ENCODE measurements at places on chromosomes 12 and 14. TPM values are rescaled to one million over a fixed set of nuclear protein-coding genes. Genes with fewer than 3 reads are reported as not detected.

Gene RHEBL1
- total RNA-seq, result 0.95 TPM

Gene WASHC4
- 55.8 TPM for total RNA-seq

- no peaks in the 10 kb centered on the region for H3K27me3 ChIP-seq
- no peaks in the 10 kb centered on the region for H3K36me3 ChIP-seq
- no peak overlapping the region for H3K27ac ChIP-seq
- H3K4me1 ChIP-seq, result peaks cover 20% of the 10 kb centered on the region
- DNase-seq, result no peak
These were observed 29.5 kb upstream of the OSBPL8 start for GRCh38 chr12:76588881-76589565.

DNA sequence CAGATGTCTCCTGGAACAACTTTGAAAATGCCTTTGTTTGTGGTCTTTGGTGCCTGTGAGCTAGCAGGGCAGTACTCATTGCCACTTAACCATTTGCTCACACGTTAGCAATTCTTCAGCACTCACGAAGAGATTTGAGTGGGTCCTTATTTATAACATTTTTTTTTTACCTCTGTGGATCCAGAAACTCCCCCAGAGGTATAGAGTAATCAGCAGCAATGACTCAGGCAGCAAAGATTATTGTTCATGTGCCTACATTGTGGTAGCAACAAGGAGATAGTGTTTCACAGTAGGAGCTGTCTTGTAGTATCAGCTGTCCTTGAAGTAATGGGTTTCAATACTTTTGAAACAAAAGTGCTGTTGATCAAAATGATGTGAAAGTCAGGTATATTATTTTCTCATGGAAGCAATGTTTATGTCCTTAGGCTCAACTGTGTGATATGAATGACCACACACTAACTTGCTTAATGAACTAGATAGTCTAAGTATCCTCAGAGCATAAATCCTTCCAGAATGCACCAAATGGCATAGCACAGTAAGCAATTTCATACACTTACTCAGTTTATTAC, 304.1 kb downstream of the EGLN3 start:
- DNase-seq, result no peak
- no peak overlapping the region for H3K4me3 ChIP-seq
- H3K4me1 ChIP-seq, result peaks cover 13% of the 10 kb centered on the region
- peaks cover 2% of the 10 kb centered on the region for H3K36me3 ChIP-seq

DNA sequence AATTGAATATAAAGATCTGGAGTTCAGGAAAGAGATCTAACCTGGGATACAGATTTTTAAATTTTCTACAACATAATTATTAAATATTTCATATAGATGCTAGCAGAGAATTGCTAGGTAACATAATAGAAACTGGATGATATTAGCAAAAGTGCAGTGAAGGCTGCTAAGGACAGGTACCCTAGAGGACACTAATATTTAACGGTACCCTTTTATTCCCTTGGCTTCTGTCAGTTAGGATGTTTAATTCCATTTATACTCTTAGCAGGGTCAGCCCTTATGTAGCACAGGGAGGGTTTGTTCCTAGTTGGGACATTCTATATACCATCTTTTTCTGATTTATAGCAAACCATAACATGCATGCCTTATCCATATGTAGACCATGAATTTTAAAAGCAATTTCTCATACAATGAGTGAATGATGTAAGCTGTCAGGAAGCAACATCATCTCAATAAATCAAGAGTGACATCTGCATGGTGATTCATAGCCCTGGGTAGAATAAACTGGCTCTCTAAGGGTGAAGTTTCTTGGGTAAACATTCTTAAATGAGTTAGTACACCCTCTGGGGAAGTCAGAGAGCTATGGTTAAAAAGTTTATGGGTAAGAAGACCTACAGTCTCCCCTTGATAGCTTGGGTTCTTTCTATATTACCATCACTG, 404.4 kb upstream of the MGAT4C start:
- DNase-seq, result no peak
- H3K27ac ChIP-seq, result no peak overlapping the region
- no peaks in the 10 kb centered on the region for H3K36me3 ChIP-seq
- no peak overlapping the region for H3K4me3 ChIP-seq
- no peaks in the 10 kb centered on the region for H3K27me3 ChIP-seq

DNA sequence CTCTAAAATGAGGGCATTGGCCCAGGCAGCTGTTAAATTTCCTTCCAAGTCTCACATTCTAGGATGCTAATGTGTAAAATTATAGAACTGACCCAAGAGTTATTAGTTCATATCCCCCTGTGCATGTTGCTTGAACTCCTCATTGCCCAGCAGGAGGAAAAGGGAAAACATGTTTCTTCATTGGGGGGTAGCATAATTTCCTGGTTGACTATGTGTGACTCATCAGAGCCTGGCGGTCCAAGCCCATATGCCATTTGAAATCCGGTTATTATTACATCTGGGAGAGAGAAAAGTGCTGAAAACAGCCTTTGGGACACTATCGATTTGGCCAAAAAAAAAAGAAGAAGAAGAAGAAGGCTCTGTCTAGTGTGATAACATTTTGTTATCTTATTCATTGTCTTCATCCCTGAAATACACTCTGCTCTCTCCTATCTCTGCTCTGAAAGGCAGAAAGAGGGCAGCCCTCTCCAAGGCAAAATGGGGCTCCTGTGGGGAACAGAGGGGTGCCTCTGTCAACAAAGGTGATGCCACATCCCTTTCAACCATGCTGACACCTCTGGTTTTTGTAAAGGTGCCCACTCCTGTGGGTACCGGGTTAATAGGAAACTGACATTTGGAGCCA, 114.2 kb downstream of the DAD1 start:
- H3K36me3 ChIP-seq, result no peaks in the 10 kb centered on the region
- H3K4me3 ChIP-seq, result no peak overlapping the region
- H3K27me3 ChIP-seq, result no peaks in the 10 kb centered on the region
- H3K4me1 ChIP-seq, result peaks cover 75% of the 10 kb centered on the region

GRCh38 chr14:68349900-68350629, 442.8 kb downstream of the ZFP36L1 start:
- no peaks in the 10 kb centered on the region for H3K27me3 ChIP-seq
- no peaks in the 10 kb centered on the region for H3K36me3 ChIP-seq
- peaks cover 15% of the 10 kb centered on the region for H3K4me1 ChIP-seq
- H3K27ac ChIP-seq, result peak overlapping the region; percentile 37
- no peak for DNase-seq
- H3K4me3 ChIP-seq, result no peak overlapping the region

DNA sequence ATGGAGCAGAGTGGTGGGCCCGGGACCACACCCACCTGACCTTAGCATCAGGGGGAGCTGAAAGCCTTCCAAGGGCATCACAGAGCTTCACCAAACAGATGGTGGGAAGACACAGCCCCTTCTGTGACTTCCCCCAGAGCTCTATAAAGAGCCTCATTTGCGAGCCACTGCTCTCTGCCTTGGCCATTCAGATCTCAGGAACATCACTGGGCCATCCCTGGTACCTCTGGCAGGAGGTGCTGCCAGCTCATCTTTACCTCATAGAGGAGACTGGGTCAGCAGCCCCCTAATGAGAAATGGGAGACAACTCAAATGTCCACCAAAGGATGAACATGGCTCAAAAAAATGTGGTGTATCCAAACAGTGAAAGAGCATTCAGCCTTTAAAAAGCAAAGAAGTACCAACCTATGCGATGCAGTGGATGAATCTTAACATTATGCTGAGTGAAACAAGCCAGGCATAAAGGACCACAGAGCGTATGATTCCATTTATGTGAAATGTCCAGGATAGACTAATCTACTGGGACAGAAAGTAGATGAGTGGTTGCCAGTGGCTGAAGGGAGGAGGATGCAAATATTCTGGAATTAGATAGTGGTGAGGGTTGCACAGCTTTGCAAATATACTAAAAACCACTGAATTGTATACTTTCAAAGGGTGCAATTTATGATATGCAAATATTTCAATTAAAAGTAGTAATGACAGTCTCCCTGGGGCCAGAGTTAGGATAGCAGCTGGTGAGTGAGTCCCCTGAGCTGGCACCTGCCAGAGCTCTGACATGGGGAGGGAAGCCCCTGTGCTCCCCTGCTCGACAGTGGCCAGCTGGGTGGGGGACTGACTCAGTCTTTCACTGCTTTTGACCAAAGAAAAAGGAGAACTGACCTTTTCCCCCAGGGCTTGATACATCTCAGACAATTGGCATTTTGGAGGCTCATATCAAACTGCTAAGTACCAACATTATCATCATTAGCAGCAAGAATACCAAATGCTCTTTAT, 116.6 kb downstream of the GCH1 start:
- peaks cover 3% of the 10 kb centered on the region for H3K4me1 ChIP-seq
- peaks cover 56% of the 10 kb centered on the region for H3K36me3 ChIP-seq
- DNase-seq, result no peak
- H3K27me3 ChIP-seq, result no peaks in the 10 kb centered on the region
- H3K27ac ChIP-seq, result no peak overlapping the region
- no peak overlapping the region for H3K4me3 ChIP-seq

DNA sequence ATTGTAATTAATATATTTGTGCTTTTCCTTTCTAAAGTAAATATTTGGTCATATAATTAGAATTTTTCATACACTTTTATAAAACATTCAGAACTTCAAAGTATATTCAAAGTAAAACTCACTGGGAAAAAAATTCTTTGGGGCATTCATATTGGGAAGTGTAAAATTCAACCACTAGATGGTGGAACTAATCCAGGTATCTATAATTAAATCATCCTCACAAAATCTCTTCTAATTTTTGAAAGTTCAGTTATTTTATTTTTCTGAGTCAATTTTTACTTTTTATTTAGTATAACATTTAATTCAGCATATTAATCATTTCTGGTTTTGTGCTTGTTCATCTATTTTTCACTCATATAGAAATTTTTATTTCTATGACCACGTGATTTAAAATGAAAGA, 81.0 kb downstream of the NTS start:
- H3K27me3 ChIP-seq, result peaks cover 5% of the 10 kb centered on the region
- H3K36me3 ChIP-seq, result no peaks in the 10 kb centered on the region
- no peak overlapping the region for H3K4me3 ChIP-seq
- no peak for DNase-seq

DNA sequence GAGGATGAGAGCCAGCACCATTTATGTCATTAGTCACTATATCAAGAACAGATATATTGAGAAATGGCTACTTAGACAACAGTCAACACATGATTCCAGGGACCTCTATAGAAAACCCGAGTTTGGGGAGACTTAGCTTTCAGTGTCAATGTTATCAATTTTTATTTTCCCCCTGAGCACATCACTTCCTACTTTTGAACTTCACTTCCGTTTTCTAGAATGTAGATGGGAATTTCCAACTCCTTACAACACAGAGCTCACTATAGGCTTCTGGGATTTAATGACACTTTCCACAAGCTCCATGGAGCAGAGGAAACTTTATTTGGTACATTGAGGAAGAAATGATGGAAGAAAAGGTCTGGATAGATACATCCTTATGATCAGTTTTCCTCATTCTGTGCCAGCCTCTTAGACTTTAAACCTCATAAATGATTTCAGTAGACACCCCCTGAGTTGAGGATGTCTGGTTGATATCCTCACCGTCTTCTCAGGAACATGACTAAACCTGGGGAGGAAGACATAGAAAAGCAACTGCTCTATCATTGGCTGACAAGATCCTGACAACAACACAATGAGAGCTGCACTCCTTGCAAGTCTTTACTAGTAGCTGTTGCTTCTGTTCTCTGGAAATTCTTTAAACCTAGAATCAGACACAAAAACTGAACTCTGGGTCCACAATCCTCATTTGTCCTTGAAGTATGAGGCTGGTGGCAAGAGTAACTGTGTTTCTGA, 449.4 kb upstream of the OR4E1 start:
- no peaks in the 10 kb centered on the region for H3K36me3 ChIP-seq
- H3K4me3 ChIP-seq, result no peak overlapping the region
- H3K27me3 ChIP-seq, result peaks cover 23% of the 10 kb centered on the region

GRCh38 chr12:31570880-31571279, 20.1 kb downstream of the DENND5B start:
- H3K4me1 ChIP-seq, result peaks cover 35% of the 10 kb centered on the region
- DNase-seq, result no peak
- no peaks in the 10 kb centered on the region for H3K27me3 ChIP-seq
- peak overlapping the region; percentile 43 for H3K27ac ChIP-seq

GRCh38 chr12:104299842-104300481, 3.6 kb upstream of the EID3 start:
- no peaks in the 10 kb centered on the region for H3K27me3 ChIP-seq
- H3K4me1 ChIP-seq, result peaks cover 69% of the 10 kb centered on the region
- DNase-seq, result no peak
- H3K4me3 ChIP-seq, result no peak overlapping the region
- peaks cover 3% of the 10 kb centered on the region for H3K36me3 ChIP-seq

DNA sequence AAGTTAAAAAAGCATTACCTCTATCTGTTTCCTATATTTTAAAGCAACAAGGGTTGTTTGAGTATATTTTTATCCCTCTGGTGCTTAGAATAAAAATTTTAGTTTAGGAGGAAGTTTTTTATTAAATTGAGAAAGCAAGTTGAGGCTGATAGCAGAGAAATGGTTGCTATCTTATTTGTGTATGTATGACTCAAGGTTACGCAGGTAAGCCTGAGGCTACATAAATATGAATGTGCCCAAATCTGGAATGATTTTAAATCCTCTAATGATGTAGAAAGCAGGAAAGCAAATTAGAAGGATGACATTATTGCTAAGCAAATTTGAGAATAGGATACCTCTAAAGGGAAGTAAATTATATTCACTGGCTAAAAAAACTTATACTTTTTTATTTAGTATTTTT, 109.8 kb downstream of the ACSS3 start:
- H3K27ac ChIP-seq, result no peak overlapping the region
- no peak overlapping the region for H3K4me3 ChIP-seq
- H3K36me3 ChIP-seq, result peaks cover 5% of the 10 kb centered on the region

DNA sequence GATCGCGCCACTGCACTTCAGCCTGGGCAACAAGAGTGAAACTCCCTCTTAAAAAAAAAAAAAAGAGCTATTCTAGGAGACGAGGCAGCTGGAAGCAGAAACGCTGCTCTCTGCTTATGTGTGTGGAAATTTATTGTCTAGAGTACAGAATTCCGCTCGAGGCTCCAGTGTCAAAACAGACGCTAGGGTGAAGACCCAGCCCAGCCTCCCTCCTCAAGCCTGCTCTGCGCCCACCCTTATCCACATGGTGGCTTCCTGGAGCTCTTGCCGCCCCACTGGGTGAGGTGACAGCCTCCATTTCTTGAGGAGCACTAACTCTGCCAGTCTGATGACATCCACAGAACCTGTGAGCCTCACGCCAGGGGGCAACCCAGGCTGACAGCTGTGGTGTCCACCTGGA, 49.5 kb upstream of the DLK1 start:
- peaks cover 53% of the 10 kb centered on the region for H3K4me1 ChIP-seq
- peak overlapping the region; percentile 66 for H3K27ac ChIP-seq
- peaks cover 19% of the 10 kb centered on the region for H3K27me3 ChIP-seq
- no peak overlapping the region for H3K4me3 ChIP-seq

- no peak overlapping the region for H3K4me3 ChIP-seq
- DNase-seq, result no peak
- H3K36me3 ChIP-seq, result no peaks in the 10 kb centered on the region
- H3K4me1 ChIP-seq, result no peaks in the 10 kb centered on the region
These were observed 20.3 kb downstream of the VSX2 start for GRCh38 chr14:74259513-74259912.

Measured in chondrocyte (in vitro differentiated cells).